ENCODE measurements at places on chromosomes 2 and 18.

DNA sequence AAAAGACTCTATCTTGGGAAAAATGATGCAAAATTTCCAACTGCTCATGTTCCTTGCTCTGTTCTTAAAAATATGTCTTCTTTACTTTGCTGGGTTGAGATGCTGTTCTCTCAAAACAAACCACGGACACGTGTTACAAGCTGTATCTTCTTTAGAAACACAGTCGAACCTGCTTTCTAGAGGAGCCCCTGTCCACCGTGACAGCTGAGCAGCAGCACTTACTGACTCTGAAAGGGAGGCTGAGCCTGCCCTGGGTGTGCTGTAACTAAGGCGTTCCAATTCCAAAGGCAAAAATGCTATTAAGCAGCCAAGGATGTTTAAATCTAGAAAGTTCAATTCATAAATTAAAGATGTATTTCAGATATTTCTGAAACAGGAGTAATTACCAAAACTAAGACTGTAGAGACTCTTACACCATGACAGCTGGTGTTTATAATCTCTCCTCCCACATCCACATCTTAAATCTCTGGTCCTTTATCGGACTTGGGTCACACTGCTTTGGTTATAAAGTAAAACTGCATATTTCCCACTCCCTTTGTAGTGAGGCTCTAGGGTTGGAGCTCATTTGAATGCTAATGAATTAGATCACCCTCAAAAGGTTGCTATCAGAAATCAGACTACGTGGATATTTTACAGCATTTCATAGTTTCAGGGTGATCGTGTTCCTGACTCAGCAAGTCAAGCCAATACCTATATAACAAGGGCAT is 281.2 kb upstream of the LYPD1 start:
- no peak for DNase-seq

DNA sequence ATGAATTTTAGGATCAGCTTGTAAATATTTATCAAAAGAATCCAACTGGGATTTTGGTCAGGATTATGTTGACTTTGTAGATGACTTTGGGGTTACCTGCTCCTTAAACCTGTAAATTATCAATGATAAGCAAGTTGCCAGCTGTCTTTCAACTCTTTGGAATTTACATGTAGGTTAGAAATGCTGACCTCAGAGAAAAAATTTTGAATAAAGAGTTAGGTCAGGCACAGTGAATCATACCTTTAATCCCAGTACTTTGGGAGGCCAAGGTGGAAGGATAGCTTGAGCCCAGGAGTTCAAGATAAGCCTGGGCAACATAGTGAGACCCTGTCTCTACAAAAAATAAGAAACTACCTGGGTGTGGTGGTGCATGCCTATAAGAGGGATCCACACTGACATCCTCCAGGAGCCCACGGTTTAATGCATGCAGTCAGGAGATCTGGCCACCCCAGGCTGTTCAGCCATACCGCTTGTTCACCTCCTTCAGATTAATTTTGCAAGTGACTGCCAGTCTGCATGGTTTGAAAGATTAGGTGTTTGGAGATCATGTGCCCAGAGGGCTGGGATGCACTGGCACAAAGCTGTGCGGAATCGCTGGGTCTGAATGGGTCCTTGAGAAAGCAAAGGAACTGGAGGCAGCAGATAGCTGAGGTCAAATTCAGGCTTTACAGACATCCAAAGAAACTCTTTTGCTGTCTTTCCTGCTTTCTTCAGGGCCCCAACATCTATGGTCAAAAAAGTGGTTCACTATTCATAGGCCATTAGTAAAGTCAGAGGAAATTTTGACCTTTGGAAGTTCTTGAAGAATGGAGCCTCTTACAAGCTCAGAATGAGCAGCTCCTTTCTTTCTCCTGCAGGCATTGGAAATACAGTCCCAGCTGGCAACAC is 83.4 kb upstream of the TXNDC2 start:
- no peak for DNase-seq

DNA sequence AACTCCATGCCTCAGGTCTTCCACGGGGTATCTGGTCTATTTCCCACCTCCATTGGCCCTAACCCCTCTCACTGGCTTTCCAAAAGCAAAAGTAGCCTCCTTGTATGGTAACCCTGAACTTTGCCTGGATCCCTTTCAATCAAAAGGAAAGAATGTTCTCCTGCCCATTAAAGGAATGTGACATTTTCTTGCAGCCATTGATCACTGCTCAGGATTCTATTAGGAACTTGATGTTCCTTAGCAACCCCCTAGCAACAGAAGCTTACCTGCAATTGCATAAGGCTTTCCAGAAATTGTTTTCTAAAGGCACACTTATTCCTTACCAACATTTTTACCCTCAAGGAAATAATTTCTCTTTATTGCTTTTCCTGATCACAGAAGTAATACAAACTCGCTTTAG is 91.4 kb upstream of the AGAP1 start:
- DNase-seq, result no peak

GRCh38 chr2:178070824-178071223 is 1.8 kb downstream of the PDE11A start:
- no peak for DNase-seq

GRCh38 chr18:765764-766549 is 46.1 kb downstream of the YES1 start:
- no peak for DNase-seq

- no peak for DNase-seq
Observed at GRCh38 chr2:235979753-235980435, 188.3 kb downstream of the GBX2 start.

GRCh38 chr2:15278296-15278695 is 282.8 kb downstream of the NBAS start:
- no peak for DNase-seq

GRCh38 chr2:175372704-175373701 is 191.5 kb upstream of the ATP5MC3 start:
- no peak for DNase-seq

DNA sequence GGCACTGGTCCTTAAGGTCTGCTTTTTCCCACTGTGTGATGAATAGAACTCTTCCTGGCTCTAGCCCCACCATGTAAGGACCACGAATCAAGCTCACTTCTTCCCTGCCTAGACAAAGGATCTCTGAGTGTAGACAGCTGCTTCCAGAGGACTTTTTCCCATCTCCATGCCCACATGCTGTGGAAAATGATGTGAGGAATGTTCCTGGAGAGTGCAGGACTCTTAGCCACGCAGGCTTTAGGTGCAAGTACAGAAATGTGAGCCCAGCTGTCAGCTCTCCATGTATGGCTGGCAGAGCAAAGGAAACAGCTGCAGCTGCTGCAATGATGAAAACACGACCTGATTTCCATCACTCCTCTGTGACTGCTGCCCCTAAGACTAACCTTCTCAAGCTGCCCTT is 35.5 kb downstream of the NXPH2 start:
- DNase-seq, result no peak
